Epithelial cell of prostate (primary cell): ENCODE measurements at places on chromosomes 4 and X.

GRCh38 chr4:55744369-55744768 is 75.2 kb upstream of the EXOC1L start:
- no peak for DNase-seq

DNA sequence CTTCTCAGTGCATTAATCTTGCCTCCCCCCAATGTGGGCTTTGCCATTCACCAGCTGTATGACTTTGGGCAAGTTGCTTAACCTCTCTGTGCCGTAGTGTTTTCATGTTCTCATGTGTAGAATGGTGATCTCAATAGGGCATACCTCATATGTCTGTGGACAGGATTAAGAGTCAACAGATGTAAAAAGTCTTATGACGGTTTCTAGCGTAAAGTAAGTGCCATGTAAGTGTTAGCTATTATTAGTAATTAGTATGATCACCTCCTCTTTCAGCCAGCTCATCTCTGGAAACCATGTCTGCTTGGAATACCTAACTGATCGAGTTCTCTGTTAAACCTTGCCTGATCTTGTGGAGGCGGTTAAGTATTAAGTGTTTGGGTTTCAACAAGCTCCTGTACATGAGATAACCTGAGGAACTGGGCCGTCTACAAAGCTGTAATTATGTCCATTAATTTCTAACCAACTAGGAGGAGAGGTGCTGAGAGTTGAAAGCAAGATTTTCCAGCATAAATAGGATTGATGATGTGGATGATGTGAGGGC is 66.3 kb downstream of the TSC22D3 start:
- no peak for DNase-seq

DNA sequence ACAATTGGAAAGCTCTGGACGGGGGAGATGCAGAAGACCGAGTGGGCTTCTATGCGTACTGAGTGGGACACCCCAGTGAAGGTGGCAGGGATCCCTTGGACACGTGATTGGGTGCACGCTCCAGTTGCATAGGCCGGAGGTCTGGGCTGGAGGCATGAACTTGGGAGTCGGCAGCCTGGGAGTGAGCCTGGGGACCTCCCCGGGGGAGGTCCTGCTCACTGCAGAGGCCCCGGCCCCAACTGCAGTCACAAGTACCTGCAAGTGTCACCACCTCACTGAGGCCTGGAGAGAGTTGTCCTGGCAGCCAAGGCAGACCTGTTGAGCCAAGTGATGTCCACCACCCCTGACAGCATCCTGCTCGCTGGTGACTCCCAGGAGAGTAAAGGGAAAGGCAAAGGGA is 49.3 kb upstream of the HMX1 start:
- DNase-seq: no peak

GRCh38 chr4:25013756-25014661 is 16.7 kb downstream of the LGI2 start:
- DNase-seq: no peak
